Activated naive CD8-positive, alpha-beta T cell treated with anti-CD3 and anti-CD28 coated beads for 36 hours (primary cell): ENCODE measurements at places on chromosomes 2 and 18. TPM values are rescaled to one million over a fixed set of nuclear protein-coding genes. Genes with fewer than 3 reads are reported as not detected.

- H3K4me1 ChIP-seq, result peaks cover 7% of the 10 kb centered on the region
- no peaks in the 10 kb centered on the region for H3K36me3 ChIP-seq
- H3K27ac ChIP-seq, result no peak overlapping the region
- DNase-seq, result no peak
- H3K4me3 ChIP-seq, result no peak overlapping the region
- no peaks in the 10 kb centered on the region for H3K27me3 ChIP-seq
These were observed 140.5 kb downstream of the TPO start for GRCh38 chr2:1553671-1554295.

Gene OTOF
- 1.1 TPM for total RNA-seq

Gene TMEFF2
- not detected for total RNA-seq

Gene TMEM247
- not detected for total RNA-seq
